ENCODE measurements at places on chromosomes 5 and 9.

GRCh38 chr5:112616812-112617547 lies 120.7 kb upstream of the APC start:
- no peak for DNase-seq

GRCh38 chr5:109866051-109866450 lies 176.3 kb downstream of the MAN2A1 start:
- peak; percentile 82 for DNase-seq

DNA sequence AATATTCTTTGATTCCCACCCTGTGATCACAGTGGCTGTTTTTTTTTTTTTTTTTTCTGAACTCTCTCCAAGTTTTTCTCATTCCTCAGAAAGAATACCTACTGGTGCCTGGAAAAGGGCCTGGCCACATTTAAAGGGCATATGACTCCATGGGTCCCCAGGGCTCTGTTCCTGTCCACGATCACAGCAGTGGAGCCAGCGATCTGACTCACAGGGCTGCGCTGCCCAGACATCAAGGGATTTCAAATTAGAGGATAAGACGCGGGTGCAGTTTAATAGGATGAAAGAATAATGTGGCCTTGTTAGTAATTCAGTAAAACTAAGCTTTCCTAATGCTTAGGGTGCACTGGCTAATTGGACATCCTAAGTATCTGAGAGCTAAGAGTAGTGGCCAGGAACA lies 175.1 kb upstream of the MSX2 start:
- DNase-seq, result no peak

GRCh38 chr5:38494763-38495162 lies 61.7 kb downstream of the LIFR start:
- DNase-seq, result no peak

- no peak for DNase-seq
Observed at GRCh38 chr5:83891261-83891660, 170.6 kb upstream of the HAPLN1 start.

DNA sequence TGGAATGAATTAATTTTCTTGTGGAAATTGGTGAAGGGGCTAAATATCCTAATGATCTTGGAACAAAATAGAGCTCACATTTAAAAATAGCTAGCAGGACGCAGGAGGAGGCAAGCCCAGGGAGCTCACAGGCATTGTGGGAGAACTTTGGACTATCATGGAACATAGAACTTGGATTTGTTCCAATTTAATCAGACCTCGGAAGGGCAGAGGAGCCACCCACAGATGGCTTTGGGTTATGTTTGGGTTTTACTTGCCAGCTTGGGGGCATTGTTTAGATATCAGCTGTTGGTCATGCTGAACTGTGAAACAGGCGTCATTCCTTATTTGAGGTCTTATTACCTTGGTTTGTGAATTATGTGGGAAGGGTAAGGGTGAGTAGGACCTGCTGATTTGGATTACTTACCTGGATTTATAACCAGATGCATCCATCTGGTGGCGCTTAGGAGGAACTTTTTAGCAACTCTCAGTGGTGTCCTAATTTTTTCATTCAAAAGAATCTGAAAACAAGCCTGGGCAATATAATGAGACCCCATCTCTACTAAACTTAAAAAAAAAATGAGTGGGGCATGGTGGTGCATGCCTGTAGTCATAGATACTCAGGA lies 14.1 kb upstream of the PTGR1 start:
- peak; percentile 34 for DNase-seq

GRCh38 chr5:123279136-123279535 lies 144.1 kb downstream of the CEP120 start:
- DNase-seq, result no peak

DNA sequence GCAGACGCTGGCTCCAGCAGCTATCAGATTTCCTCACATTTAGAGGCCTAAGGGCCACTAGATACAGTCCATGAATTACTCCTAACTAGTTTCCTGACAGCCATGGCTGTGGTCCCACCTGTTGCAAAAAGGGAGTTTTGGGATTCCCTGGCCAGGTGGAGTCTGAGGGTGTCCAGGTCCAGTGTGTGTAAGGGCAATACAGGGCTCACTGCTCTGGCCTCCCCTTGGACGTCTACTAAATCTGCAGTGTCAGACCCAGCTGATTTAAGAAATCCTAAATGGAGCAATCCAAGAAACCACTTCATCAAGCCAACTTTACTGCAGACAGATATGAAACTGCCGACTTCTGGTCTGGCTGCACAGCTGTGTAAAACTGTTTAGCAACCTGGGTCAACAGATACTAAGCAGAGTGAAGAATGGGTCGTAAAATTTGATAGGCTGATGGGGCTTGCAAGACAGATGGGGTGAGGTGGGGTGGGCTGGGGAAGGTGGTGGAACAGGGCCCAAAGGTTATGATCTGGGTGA lies 116.4 kb downstream of the GADD45G start:
- DNase-seq, result no peak

- DNase-seq, result no peak
Observed at GRCh38 chr5:174618589-174618988, 105.8 kb upstream of the MSX2 start.

- DNase-seq, result no peak
Observed at GRCh38 chr9:130446101-130446861, 1.5 kb downstream of the ASS1 start.

DNA sequence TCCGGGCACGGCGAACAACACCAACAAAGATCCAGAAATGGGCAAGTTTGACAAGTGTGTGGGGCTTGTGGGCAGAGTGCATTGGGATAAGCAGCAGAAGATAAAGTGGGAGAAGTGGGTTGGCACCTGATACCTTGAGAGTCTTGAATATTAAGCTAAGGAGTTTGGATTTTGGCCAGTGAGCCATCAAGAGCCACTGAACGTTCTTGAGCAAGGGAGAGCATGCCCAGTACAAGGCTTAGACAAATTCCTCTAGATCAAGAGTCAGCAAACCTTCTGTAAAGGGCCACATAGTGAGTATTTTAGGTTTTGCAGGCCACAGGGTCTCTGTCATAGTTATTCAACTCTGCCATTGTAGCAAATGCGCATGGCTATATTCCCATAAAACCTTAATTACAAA lies 26.6 kb upstream of the TRMT10B start:
- no peak for DNase-seq

DNA sequence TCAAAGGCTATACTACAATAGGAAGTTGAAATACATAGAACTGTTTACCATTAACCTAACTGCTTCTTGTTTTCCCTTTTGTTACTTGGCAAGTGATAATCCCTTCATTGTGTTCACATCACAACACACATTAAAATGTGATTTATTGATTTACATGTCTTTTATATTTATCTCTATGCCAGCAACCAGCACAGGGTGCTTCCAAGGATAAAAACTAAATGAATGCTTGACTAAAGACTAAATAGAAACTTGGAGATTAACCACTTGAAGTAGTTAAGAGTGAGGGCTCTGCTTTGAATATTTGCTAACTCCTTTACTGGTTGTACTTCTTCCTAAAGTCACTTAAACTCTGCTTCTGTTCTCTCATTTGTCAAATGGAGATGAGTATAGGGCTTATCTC lies 1730.6 kb downstream of the EFNA5 start:
- no peak for DNase-seq

- peak; percentile 50 for DNase-seq
Observed at GRCh38 chr9:132141948-132142594, 19.8 kb upstream of the NTNG2 start.

DNA sequence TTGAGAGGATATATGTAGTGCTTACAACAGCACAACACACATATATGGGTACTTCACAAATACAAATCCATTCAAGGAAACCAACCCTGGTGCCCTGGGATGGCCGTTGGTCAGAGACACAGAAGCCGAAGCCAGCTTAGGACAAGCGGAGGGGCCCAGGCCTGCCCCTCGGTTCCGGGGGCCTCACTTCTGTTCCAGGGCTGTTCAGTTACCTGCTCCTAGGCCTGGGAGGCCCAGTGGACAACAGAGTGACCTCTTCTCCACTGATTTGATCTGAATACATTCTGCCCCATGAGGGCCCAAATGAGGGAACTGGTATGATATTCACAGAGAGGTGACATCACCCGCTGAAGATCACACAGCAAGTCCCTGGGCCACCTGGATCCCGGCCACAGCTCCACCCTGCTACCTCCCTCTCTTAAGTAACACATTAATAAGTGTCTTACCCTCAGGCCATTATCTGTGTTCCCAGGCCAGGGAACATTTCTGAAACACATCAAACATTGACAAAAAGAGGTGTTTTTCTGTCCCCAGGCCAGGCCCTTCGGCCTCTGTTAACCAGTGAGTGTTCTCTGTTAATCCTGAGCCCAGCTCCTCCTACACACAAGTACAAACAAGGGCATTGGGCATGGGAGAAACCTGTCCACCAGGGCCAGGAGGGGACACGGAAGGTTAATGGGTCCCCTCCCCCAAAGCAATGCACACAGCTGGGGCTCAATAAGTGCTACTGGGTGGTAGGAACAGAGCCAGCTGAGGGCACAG lies 4.5 kb upstream of the GRHPR start:
- no peak for DNase-seq

GRCh38 chr5:80082731-80083100 lies 47.6 kb downstream of the THBS4 start:
- peak; percentile 56 for DNase-seq

DNA sequence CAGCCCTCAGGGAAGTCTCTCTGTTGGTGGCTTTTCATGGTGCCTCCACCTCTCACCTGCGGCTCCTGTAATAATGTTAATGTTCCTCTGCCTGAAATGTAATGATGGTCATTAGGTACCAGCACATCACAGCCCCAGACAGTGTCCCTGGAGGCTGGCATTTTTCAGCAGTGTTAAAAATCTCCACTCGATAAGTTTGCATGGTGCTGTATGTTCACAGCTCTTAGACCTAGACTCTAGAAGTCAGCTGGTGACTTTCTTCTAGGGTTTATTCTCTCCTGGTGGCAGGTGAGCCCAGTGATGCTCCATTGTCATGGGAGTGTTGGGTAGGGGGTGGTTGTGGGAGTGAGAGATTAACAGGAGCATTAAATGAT lies 53.1 kb downstream of the GPR107 start:
- DNase-seq, result no peak

DNA sequence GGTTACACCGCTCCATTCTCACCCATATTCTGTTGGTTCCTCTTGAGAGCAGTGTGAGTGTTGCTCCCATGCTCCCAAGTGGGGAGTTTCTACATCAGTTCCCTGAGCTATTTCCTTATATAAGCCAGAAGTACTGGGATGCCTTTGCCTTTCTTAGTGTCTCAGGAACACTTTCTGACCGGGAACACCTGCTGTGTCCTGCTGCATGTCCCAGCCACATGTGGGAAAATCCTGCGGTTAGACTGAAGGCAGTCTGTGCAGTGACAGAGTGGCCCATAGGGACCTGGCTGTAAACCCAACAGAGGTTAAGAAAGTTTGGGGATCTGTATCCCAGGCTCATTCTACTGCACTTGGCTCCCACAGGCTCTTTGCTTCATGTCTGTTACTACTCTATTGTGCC lies 126.0 kb downstream of the EGFLAM start:
- no peak for DNase-seq

GRCh38 chr5:56512313-56512996 lies 279.3 kb upstream of the ANKRD55 start:
- peak; percentile 5 for DNase-seq

DNA sequence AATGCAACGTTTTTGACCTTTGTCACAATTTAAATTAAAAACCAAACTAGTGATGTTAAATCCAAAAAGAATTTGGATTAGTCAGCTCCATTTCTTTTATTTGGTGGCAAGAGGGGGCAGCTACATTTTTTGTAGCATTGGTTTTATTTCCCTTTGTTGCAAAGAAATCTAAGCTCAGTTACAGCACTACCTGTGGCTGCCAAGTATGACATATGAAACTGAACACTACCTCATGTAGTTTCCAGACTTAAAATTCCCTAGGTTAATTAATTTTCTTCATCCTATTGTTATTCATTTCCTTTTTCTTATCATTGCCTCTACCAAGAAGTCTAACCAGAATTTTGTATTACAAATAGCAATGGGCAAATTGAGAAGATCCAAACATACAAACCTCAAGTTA lies 393.5 kb downstream of the BRINP1 start:
- peak; percentile 21 for DNase-seq

GRCh38 chr5:89071101-89071940 lies 188.3 kb upstream of the MEF2C start:
- DNase-seq, result no peak

DNA sequence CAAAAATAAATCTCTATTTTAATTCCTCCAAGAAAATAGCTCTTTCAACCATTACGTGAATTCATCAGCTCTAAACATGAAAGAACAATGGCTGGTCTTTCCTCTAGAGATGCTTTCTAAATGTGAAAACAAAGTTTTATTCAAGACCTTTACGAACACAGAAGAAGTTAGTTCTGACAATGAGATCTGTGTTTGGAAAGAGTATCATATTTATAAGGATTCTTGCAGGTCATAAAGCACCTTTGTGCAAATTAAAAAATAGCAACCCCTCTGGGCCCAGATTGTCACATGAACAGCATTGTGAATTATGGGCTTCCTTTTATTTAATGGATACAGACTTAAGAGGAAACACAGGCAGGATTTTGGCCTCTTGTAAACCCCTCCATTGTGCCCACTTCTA lies 17.7 kb upstream of the FTMT start:
- DNase-seq, result no peak

DNA sequence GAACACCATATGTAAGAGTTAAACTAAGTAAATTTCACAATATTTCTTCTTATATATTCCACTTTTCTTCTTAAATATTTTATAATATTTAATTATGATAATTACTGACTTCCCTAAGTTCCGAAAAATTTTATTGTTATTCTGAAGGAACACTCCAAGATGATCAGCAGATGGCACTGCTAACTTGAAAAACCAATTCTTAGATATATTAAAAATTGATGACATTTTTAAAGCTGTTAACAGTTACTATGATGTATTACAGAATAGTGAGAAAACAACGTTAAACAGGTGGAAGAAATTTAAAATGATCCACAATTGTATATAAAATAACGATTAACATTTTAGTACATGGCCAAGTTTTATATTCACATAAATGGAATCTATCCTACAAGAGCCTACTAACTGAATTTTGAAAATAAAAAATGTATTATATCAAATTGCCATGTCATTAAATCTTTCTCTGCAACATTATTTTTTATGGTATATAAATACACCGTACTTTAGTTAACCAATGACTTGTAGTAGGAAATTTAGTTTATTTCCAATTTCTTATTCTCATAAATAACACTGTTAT lies 30.1 kb upstream of the MUSK start:
- DNase-seq, result peak; percentile 53

GRCh38 chr5:926417-927171 lies 33.9 kb downstream of the TRIP13 start:
- no peak for DNase-seq

DNA sequence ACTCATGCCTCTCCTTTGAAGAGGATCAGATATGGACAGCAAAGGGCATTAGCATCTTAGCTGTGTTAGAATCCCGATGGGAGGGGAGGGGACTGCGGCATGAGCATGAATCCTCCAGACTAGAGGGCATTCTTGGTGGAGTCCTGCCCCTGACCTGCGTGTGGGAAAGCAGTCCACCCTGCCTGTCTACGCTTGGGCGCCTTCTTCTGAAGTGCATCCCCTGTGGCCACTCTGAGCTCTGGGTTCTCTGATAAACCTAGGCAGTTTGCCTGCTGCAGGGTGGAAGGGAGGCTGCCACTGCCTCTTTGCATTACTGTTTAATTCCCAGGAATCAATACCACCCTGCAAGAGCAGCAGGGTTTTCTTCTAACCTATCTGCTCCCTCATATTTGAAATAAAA lies 169.3 kb downstream of the INSYN2B start:
- DNase-seq, result no peak

- peak; percentile 31 for DNase-seq
Observed at GRCh38 chr5:127072861-127073846, at the start of gene C5orf63. C5orf63 (minus strand) TSS chr5:127073502; CDS start chr5:127058995, 14,507 bp downstream.

GRCh38 chr5:171544913-171545765 lies 125.7 kb downstream of the FGF18 start:
- DNase-seq, result no peak
